Bronchial epithelial cell (primary cell): ENCODE measurements at places on chromosomes 7 and 10. TPM values are rescaled to one million over a fixed set of nuclear protein-coding genes. Genes with fewer than 3 reads are reported as not detected.

DNA sequence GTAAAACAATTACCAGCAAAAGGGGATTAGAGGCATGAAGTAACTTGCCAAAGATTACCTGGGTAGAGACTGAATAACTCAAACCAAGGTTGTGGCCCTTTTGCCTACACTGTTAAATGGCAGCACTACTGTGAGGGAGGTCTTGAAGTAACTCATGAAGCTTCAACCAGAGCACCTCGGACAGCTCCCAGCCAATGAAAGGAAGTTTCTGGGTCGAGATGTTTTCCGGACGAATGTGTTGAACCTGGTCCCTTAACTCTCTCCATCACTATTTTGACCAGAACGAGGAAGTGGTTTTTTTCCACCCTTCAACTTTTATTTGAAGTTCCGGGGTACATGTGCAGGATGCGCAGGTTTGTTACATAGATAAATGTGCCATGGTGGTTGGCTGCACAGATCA is 133.6 kb upstream of the PRKCQ start:
- DNase-seq, result no peak

Gene PAPOLB
- under 0.01 TPM in 1 of 2 replicates, not detected in the other for total RNA-seq

Gene NOS3
- under 0.01 TPM in 2 replicates for total RNA-seq

Gene SVOPL
- total RNA-seq, result under 0.01 and 0.38 TPM in 2 replicates

Gene EBLN1
- not detected in 2 replicates for total RNA-seq
